ENCODE measurements at places on chromosomes 13 and 19. TPM values are rescaled to one million over a fixed set of nuclear protein-coding genes. Genes with fewer than 3 reads are reported as not detected.

SLC17A7 gene
- not detected for total RNA-seq

ZNF574 gene
- total RNA-seq: 10.0 TPM

GNA15 gene
- 0.18 TPM for total RNA-seq

RYR1 gene
- not detected for total RNA-seq

BLOC1S3 gene
- 1.1 TPM for total RNA-seq

ELANE gene
- total RNA-seq: not detected

CYP4F12 gene
- total RNA-seq: not detected

ZNF91 gene
- 17.0 TPM for total RNA-seq

SH2D3A gene
- not detected for total RNA-seq

ZNF561 gene
- total RNA-seq: 38.9 TPM

WASF3 gene
- 4.3 TPM for total RNA-seq

SIGLEC6 gene
- total RNA-seq: not detected

CYP4F8 gene
- not detected for total RNA-seq

SNRNP70 gene
- 72.8 TPM for total RNA-seq

RNF225 gene
- total RNA-seq: not detected

URAD gene
- total RNA-seq: not detected

CGB2 gene
- not detected for total RNA-seq

SPACA4 gene
- not detected for total RNA-seq

MBD3L2 gene
- not detected for total RNA-seq

CD79A gene
- total RNA-seq: not detected

DHX34 gene
- total RNA-seq: 5.6 TPM

VSTM1 gene
- total RNA-seq: not detected

RASGRP4 gene
- total RNA-seq: not detected

FGF21 gene
- not detected for total RNA-seq

CLDN10 gene
- total RNA-seq: not detected

LHB gene
- not detected for total RNA-seq

SLC46A3 gene
- total RNA-seq: 0.54 TPM

PGLYRP2 gene
- not detected for total RNA-seq

F2RL3 gene
- total RNA-seq: not detected

NOVA2 gene
- not detected for total RNA-seq

MEIOSIN gene
- total RNA-seq: not detected

KIR2DL1 gene
- not detected for total RNA-seq

S1PR5 gene
- 0.56 TPM for total RNA-seq

C13orf46 gene
- under 0.01 TPM for total RNA-seq

NUMBL gene
- total RNA-seq: 6.9 TPM

CYP2F1 gene
- not detected for total RNA-seq

PSG7 gene
- total RNA-seq: 0.28 TPM

NEK5 gene
- total RNA-seq: not detected

PTH2 gene
- total RNA-seq: not detected

CYP2B6 gene
- total RNA-seq: not detected

DZIP1 gene
- total RNA-seq: 16.9 TPM

FFAR2 gene
- not detected for total RNA-seq

GJA3 gene
- 3.6 TPM for total RNA-seq

DACT3 gene
- 1.6 TPM for total RNA-seq

GPC5 gene
- total RNA-seq: 1.8 TPM

VRK3 gene
- total RNA-seq: 28.7 TPM

CGB5 gene
- total RNA-seq: not detected

CPAMD8 gene
- total RNA-seq: 0.36 TPM

SYCN gene
- total RNA-seq: not detected

FAM174C gene
- total RNA-seq: 7.5 TPM

MYO9B gene
- total RNA-seq: 59.7 TPM

MPV17L2 gene
- 7.2 TPM for total RNA-seq

PTGER1 gene
- total RNA-seq: 0.28 TPM

MADCAM1 gene
- total RNA-seq: not detected

GPR12 gene
- total RNA-seq: not detected
